ENCODE measurements at places on chromosomes 6 and 20.

GRCh38 chr6:106752641-106753040 lies 123.3 kb downstream of the QRSL1 start:
- DNase-seq: peak; percentile 70

DNA sequence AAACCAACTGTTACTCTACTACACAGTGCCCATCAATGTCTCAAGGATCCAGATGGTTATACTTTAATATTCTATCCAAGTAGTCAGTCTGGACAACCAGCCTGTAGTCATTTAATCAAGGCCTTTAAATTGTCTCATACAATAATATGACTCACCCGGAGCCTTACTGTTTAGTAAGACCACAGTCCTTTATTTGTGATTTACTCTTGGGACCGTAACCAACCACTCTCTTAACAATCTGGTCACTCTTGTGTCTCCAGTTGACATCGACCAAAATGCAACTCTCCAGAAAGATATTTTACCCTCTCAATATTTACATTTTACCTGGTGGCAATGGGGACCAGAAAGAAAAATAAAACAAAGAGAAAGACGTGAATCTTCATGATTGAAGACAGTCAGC lies 14.9 kb downstream of the DEFB114 start:
- DNase-seq: no peak

DNA sequence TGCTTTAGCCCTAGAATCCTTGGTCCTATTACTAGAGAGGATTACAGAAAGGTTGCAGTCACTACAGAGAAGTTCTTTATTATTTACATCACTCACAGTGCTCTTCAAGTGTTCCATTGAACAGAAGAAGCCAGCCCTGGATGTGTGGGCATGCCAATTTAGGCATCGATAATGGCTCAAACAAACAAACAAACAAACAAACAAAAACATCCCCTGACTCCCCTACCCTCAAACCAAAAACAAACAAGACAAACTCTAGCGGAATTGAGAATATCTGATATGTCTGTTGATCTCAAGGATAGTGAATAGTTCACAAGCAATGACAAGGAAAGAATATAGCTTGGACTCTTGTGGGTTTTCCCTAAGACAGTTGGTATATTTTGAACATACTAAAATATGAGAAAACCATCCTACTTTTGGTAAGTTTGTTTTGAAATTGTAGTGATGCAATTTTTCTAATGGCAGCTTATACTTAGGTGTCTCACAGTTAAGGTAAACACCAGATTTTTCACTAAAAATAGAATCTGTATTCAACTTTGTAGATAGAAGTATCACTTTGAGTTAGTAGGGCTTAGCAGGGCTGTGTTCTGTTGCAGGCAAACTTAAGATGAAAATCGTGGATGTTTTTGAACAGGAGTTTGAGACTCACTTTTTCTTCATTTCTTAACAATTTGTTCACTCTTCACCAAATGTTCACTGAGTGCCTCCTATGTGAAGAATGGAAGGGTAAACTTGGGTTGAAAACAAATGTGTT lies 92.8 kb upstream of the FAM184A start:
- DNase-seq: no peak

- DNase-seq: peak; percentile 95
These were observed 23.7 kb downstream of the HLA-A start for GRCh38 chr6:29965873-29966601.

- DNase-seq: no peak
These were observed 547 bp upstream of the ESR1 start for GRCh38 chr6:151806757-151807512.

GRCh38 chr6:125489579-125490285 lies 188.0 kb upstream of the HDDC2 start:
- DNase-seq: no peak

- no peak for DNase-seq
These were observed 90.6 kb upstream of the CD83 start for GRCh38 chr6:14026831-14027539.

DNA sequence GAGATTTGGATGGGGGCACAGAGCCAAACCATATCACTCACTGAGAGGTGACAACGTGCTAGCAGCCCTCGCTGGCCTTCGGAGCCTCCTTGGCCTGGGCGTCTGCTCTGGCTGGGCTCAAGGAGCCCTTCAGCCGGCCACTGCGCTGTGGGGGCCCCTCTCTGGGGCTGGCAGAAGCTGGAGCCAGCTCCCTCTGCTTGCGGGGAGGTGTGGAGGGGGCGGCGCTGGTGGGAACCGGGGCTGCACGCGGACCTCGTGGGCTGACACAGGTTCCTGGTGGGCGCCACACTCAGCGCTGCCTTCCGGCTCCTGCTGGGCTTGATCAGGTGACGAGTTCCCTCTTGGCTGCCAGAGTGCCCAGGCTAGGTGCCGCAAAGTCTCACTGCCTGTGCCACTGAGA lies 489.2 kb downstream of the PKHD1 start:
- DNase-seq: no peak

- no peak for DNase-seq
These were observed 117.2 kb upstream of the BACH2 start for GRCh38 chr6:90413867-90414266.

GRCh38 chr6:157974967-157975366 lies 6.7 kb upstream of the SYNJ2 start:
- DNase-seq: peak; percentile 83

GRCh38 chr20:31666258-31667042 lies 28.7 kb downstream of the COX4I2 start:
- DNase-seq: no peak

DNA sequence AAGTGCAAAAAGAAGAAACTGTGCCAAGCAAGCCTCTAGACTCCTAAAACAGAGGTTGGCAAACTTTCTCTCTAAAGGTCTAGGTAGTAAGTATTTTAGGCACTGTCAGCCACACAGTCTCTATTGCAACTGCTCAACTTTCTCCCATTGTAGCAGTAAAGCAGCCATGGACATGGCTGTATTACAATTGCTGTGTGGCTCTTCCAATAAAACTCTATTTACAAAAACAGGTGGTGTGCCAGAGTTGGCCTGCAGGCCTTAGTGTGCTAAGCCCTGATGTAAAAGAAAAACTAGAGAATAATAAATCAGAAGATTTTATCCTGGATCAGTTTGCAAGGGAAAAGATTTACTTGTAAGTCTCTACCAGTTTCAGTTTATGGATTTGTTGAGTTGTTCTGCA lies 74.0 kb downstream of the CRYBG1 start:
- no peak for DNase-seq

DNA sequence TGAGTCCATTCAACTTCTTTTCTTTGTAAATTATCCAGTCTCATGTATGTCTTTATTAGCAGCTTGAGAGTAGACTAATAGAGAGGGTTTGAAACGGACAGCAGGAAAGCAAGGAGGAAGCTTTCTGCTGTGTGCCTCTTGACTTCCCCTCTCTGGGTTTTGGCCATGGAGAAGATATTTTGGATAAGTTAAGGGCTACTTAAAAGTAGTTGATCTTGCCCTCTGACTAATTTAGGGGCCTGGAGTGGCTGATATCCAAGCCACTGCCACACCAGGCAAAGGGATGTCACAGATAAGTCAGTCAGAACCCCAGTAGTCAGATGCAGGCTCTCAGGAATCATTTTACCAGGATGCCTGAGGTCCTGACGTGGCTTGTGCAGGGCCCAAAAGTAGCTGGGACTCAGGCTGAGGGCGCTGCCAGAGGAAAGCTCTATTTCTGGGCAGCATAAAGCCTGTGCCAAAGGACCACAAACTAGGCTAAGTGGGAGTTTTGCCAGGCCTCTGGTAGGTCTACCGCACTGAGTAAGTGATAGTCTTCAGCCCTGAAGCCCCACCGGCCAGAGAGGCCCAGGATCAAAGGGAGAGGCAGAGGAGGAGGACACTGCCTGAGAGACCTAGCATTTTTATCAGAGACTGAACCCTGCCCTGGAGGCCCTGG lies 41.6 kb upstream of the IYD start:
- no peak for DNase-seq

DNA sequence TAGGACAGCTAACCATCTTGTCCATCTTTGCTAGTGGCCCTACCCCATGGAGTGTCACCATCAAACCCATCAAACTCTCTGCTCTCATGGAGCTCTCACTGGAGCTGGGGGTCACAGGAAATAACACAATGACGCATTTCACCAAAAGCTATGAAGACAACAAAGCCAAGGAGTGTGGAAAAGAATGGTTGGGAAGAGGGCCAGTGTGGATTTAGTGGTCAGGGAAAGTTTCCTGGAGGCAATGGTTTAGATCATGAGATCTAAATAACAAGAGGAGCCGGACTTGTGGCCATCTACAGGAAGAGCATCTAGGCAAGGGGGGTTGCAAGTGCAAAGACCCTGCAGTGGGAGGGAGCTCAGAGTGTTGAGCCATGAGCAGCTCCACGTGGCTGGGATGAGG lies 189.5 kb downstream of the BMP7 start:
- no peak for DNase-seq

- no peak for DNase-seq
These were observed 112.9 kb downstream of the JARID2 start for GRCh38 chr6:15358579-15359327.

GRCh38 chr6:65988006-65988405 lies 281.0 kb upstream of the EYS start:
- DNase-seq: no peak

DNA sequence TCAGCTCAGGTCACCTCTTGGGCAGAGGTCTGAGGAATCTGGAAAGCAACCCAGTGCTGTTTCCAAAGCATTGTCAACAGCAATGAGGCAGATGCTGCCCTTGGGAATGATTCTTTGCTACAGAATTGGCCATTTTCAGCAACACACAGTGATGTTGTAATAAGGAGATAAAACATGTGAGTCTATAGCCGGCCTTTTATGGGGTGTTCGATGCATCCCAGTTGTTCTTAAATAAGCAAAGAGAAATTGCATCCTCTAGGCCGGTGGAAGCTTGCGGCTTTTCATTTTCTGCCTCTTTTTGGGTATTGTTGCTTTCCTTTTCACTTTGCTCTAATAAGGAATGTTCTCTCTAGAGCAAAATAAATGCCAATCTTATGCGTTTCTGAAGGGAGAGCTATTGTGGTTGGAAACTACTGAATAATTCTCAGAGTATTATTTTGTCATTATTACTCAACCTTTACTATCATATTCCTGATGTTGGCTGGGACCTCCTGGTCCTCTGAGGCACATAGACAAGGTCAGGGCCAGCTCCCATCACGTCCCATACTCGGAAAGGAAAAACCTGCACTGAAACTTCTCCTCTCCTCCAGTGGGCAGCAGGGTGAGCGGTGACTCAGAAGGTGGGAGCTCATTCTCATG lies 214.2 kb downstream of the CDH26 start:
- DNase-seq: no peak

- DNase-seq: no peak
These were observed 43.3 kb downstream of the LRRC1 start for GRCh38 chr6:53837865-53838769.

DNA sequence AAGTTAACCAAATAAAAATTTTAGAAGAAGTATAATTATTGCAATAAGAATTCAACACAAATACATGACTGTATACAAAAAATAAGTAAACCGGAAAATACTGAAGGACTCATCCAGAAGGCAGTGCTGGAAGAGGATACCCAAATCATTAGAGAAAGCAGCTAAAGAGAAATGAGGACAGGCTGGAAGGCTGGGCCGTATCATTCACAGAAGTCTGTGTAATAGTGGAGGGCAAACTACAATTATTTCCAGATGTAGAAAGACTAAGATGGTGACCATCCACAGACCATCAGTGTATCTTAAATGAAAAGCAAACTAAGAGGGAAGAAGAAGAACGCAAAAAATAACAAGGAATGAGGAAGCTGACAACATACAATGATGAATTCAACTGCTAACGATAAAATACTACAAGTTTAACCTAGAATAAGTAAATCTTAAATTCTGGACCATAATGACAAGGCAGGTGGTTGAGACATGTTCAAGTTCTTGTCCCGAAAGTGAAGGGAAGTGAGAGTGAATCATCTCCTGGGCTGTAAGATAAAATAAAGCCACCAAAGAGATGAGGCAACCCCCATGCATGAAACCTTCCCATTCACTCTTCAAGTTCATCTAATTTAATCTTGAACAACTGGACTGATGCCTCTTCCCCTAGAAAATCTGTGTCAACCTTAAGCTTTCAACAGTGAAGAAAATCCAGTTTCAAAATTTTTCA lies 71.5 kb downstream of the SLC23A2 start:
- no peak for DNase-seq

DNA sequence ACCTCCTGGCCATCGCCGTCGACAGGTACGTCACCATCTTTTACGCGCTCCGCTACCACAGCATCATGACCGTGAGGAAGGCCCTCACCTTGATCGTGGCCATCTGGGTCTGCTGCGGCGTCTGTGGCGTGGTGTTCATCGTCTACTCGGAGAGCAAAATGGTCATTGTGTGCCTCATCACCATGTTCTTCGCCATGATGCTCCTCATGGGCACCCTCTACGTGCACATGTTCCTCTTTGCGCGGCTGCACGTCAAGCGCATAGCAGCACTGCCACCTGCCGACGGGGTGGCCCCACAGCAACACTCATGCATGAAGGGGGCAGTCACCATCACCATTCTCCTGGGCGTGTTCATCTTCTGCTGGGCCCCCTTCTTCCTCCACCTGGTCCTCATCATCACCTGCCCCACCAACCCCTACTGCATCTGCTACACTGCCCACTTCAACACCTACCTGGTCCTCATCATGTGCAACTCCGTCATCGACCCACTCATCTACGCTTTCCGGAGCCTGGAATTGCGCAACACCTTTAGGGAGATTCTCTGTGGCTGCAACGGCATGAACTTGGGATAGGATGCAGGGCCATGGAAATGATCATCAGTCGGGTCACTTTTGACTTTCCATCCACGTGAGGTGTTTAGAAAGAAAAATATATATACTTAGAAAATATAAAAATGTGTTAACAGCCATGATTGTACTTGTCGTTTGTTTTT lies 868 bp downstream of the MC3R start:
- DNase-seq: peak; percentile 49

GRCh38 chr20:57579331-57579897 lies 18.5 kb downstream of the PCK1 start:
- no peak for DNase-seq

GRCh38 chr6:8683204-8683603 lies 247.9 kb upstream of the SLC35B3 start:
- no peak for DNase-seq

DNA sequence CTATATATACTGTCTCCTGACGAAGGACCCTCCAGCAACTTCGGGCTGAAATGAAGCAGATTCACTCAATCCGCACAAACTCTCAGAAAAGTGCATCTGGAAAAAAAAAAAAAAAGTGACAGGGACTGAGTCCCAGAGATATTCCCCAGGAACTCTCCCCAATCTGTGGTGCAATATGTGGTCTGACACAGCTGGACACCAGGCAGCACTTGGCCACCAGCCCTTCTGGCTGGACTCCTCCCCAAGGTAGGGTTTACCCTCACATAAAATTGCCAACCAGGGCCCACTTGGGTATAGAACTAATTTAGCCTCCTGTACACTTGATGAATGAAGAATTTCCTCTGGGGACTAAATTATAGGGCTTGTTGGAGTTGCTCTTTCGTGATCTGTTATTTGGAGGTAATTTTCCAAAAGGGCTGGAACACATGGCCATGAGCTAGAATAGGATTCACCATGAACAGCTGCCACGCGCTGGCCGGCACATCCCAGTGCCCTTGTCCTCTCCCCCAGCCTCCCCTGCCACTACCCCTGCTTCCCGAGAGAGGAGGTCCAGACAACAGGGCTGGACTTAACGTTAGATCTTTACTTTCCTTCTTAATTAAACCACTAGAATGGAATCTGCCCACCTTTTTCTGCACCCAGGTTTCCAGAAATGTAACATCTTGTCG lies 379.2 kb downstream of the BMP2 start:
- no peak for DNase-seq

Measured in HepG2 (cell line).